ENCODE measurements at places on chromosomes 16 and 17. TPM values are rescaled to one million over a fixed set of nuclear protein-coding genes. Genes with fewer than 3 reads are reported as not detected.

The HS3ST3B1 gene
- 25.2 TPM for polyA plus RNA-seq

The CES5A gene
- polyA plus RNA-seq: 0.15 TPM

The KCNH6 gene
- polyA plus RNA-seq: 2.5 TPM

The ORMDL3 gene
- polyA plus RNA-seq: 106 TPM

The ARHGDIG gene
- 1.2 TPM for polyA plus RNA-seq

DNA sequence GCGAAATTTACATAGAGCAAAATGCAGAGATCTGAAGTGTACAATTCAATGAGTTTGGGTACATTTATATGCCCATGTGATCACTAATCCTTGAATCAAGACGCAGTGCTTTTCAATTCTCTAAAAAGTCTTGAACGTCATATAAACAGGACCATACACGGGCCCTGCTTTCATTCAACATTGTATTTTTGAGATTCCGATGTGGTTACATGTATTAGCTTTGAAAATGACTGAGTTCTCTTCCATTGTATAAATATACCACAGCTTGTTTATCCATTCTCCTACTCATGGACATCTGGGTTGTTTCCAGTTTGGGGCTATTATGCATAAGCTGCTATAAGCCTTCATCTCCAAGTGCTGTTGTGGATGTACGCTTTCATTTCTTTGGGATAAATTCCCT is 45.5 kb downstream of the ZCCHC14 start:
- no peak for DNase-seq

DNA sequence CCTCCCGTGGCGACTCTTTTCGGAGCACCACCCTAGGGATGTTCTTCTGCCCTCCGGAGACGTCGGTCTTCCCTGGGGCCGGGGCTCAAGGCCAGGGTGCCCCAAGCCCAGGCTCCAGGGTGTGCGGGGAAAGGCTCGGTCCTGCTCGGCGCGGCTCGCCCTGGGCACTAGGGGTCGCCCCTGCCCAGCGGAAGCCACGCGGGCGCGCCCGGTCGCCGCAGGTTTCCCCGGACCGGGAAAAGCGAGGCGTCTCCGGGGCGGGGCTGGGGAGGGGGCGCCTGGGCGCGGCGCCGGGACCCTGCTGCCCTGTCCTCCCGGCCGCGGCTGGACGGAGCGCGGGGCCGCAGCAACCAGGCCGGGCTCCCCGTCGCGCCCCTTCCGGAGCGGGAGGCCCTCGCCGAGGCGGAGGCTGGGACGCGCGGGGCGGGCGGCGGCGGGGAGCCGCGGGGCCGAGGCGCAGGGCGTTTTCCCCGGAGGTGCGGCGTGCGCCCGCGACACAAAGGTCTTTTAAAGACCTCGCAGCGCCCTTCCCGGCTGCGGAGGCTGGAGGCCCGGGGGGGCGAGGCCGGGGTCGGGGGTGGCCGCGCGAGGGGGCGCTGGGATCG is 76.4 kb downstream of the MRC2 start:
- DNase-seq: peak; percentile 70

DNA sequence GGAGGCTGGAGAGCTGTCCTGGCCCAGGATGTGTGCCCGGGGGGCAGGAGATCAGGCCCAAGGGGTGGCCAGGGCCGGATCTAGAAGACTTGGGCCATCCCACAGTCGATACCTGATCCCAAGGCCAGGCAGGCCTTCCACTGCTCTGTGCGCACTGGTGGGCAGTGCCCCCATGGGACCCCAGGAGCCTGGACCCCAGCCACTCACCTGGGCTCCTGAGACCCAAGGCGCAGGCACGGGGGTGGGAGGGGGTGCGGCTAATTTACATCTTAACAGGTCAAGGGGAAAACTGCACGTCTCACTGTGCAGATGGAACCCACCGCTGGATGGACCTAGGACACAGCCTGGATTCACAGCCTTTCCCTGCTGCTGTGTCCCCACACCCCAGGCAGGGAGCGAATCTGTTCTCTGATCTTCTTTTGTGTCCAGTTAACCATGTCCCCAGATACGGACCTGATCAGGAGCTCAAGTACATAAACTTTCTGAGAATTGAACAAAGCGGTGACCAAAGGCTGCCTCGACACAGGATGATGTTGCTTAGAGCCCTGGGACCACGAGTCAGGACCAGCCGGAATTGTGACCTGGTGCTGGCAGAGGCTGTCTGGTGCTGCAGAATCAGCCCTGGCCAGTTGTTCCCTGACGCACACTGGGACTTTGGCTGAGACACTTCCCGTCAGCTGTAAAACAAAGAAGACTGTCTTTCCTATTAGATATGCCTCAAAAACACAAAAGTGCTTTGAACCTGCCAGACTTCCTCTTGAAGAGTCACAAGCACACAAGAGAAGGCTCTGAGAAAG is 60.6 kb downstream of the TNFRSF13B start:
- no peak for DNase-seq

DNA sequence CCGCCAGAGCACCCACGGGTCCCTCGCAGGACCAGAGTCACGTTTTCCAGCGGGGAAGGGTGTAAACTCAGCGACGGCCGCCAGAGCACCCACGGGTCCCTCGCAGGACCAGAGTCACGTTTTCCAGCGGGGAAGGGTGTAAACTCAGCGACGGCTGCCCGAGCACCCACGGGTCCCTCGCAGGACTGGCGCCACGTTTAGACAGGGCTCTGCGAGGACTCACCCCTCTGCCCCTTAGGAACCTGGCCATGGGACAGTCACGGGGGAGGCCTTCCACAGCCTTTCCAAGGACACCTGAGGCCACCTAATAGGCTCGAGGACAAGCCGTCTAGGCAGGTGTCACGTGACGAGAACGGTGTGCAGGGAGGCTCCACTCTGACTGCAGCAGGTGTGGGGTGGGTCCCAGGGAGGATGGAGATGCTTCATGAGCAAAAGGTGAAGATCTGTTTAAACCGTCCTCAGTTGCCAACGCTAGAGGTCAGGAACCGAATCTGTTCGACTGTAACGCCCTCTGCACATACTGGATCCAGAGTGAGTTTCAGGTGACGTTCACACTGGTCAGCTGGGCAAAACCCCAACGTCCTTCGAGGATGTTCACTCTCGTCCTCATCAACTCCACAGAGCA is 48.0 kb upstream of the METRNL start:
- DNase-seq: no peak

GRCh38 chr16:30761427-30761927 is 385 bp downstream of the CFAP119 start:
- DNase-seq: no peak

DNA sequence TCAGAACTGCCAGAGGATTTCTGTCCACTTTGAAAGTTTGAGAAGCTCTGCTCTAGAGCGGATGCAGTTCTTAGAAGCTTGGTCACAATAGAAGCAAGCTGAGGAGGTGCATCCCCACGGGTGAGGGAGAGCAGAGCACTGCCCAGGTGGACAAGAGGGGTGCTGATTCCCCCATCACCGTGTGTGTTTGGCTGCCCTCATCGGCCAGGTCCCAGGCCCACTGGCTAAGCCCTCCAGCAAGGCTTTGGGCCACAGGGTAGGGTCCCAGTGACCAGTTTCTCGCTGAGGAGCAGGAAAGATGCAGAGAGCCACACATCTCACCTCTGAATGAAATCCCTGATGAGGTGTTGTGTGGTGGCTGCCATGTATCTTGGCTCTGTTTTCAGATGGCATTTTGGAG is 26.9 kb downstream of the NMT1 start:
- DNase-seq: no peak

DNA sequence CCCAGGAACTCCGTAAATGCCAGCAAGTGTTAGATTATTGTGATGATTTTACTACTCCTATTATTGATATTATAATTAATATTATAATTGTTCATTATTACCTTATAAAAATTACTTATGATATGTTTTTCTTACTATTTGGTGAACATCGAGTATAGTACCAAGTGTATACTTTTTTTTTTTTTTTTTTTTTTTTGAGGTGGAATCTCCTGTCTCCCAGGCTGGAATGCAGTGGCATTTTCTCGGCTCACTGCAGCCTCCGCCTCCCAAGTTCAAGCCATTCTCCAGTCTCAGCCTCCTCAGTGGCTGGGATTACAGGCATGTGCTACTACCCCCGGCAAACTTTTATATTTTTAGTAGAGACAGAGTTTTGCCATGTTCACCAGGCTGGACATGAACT is 347.0 kb downstream of the WWOX start:
- DNase-seq: no peak

GRCh38 chr17:68790931-68791330 is 164.3 kb downstream of the ABCA8 start:
- DNase-seq: no peak

DNA sequence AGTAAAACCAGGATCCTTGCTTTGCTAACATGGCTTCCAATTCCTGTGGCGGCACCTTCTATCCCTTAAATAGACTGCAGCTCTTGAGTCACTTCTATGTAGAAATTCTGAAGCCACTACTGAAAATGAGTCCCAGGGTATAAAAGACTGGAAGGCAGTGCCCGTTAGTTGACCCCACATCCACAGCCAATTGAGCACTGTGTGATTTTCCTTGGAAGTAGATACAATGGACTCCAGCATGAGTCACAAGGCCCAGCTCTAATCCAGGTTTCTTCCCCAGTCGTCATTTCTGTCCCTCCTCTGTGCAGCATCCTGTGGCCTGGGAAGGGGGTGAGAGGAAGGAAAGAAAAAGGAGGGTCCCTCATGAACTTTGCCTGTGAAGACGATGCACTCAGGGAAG is 69.5 kb downstream of the HLF start:
- no peak for DNase-seq

DNA sequence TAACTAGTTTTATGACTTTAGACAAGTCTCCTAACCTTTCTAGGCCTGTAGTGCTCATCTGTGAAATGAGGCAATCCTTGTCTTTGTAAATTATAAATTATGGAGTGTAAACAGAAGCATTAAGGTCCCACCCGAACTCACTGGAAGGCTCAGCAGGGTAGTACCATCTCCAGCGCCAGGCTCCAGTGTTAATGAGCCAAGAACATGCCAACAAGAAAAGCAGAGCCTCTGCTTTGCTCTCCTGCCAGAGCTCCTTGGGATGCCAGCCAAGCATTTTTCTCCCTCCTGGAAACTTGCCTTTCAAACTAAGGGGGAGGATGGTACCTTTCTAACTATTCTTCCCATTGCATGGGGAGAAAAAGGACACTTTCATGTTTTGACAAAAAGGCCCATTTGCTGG is 14.9 kb downstream of the LIMD2 start:
- DNase-seq: no peak

DNA sequence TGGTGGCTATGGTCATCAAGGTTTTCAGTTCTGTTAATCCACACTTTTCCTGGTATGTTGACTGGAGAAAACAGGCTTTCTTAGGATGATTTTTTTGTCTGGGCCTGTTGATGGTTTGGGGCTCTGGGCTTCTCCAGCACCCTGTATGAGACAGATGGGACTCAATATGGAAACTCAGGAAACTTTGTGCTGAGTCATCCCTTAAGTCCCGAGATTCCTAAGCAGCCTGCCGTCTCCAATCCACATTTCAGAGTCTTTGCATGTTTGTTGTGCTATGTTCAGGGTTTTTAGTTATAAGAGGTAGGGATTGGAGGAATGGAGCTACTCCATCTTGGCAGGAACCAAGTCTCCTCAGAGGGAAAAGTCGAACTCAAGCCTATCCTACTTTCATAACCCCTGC is 253.3 kb upstream of the FOXF1 start:
- no peak for DNase-seq

DNA sequence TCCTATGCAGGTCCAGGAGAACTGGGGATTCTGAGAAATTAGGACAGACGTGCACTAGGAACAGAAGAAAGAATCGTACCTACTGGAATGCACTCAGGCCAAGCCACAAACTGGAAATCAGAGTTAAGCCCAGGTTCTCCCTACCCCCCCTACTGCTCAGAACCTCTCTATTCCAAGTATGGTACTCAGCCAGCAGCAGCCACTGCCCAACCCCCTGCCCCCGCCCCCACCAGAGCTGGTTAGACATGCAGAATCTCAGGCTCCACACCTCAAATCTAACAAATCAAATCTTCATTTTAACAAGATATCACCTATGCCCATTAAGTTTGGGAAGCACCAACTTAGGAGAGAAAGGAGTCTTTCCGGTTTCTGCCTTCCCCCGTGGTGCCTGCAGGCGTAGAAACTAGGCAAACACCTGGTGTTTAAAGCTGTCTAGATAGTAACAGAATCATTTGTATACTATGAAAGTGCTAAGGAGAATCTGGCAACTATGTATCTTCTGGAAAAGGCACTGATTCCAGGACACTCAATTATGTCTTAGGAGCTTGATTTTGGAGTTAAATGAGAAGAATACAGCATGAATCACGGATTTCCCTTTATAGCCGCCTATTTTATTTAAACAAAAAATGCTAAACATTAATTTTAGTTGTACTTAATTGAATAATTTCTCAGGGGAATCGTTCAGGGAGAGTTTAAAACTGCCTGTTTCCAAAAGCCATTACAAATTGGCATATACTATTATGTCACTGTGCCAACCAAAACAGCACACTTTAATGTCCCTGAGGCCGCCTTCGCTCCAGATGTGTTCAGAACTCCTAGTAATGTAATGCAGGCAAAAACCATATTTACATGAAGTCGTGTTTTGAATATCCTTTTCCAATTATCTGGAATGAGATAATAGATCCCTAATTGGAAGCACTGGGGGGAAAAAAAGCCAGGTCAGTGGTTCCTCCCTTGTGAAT is 166.5 kb downstream of the STX8 start:
- DNase-seq: peak; percentile 30

DNA sequence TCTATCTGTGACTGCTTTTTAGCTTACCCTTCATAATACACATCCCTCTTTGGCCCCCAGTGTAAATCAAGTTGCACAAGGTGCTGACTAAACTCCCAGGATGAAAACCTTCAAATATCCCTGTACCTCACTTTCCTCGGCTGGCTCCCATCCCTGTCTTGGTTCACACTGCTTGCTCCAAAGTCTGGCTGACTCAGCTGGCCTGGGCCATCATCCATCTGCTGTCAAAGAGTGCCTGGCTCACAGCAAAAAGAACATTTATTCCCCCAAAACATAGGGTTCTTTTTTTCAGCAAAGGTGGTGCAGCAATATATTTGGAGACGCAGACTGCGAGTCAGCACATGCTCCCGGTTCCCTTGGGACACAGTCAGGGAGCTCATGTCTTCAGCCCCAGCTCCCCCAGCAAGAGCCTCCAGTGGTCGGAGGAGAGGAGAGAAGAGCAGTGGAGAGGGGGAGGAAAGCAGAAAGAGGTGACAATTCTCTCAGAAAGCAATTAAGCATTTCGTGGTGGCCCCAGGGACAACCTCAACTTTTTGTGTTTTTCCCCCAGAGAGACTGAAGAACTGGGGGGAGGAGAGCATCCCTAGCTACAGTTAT is 26.1 kb downstream of the GPR142 start:
- no peak for DNase-seq

DNA sequence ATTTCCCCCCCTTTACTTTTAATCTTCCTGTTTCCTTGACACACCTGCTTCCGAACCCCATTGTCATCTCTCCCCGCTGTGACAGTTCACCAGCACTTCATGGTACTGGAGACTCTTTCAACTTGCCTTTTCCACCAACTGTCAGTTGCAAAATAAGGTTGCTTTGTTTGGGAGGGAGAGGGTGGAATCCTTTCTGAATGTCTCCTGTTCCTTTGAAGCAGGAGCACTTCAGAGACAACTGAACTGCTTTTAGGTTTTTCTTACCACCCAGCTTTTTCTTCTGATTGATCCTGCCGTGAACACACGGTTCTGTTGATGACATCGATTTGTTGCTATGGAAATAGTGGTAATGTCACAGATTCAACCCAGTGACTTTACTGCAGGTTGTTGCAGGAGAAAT is 42.0 kb downstream of the RPA1 start:
- no peak for DNase-seq

- no peak for DNase-seq
Measured at GRCh38 chr16:88618182-88618955, 20.0 kb upstream of the IL17C start.

Data from renal pelvis (tissue), 12 donors.